ENCODE measurements at places on chromosomes 1 and 21.

DNA sequence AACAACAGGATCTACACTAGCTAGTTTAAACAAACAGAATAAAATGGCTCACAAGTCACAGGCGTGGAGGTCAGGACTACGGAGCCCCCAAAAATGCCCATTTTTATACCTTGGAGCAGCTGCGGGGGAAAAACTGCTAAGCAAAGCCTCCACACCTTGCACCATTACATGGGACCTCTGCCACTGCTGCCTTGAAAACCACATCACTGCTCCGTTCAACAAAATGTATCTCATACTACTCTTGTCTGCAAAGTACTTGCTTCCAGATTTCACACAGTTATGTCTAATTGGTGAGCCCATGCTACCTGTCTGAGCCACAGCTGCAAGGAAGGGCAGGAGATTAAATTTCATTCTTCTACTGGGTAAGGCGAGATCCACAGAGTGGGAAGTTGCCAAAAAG, 24.4 kb downstream of the MRPL39 start:
- no peak for DNase-seq

- no peak for DNase-seq
Observed at GRCh38 chr1:61294930-61295329, 212.6 kb downstream of the NFIA start.

DNA sequence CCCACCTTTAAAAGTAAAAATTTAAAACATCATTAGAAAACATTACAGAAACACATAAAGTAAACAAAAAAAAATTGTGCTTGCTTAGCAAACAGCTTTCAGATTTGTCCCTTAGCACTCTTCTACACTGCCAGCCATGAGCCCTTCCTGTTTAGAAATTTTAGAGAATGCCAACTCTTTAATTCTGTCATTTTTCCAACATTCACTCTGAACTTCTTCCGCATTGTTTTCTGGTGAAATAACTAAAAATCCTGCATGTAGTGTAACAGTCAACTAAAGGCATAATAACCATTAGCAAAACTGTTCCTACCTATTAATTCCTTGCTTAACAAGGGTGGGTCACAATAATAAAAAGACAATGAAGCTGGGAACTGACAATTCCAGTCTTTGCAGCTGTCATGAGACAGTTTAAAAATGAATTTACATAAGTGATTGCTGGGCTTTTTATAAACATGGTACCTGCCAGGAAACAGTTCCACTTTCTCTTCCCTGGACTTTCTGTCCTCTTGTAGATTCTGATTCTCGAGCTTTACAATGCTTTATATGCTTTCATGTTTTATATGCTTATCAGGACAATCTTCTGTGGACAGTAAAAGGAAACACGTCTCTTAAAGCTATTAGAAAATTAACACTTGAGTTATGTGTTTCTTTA, 19.0 kb downstream of the GNG12 start:
- no peak for DNase-seq

GRCh38 chr21:45333583-45334121, 46.0 kb upstream of the POFUT2 start:
- no peak for DNase-seq

DNA sequence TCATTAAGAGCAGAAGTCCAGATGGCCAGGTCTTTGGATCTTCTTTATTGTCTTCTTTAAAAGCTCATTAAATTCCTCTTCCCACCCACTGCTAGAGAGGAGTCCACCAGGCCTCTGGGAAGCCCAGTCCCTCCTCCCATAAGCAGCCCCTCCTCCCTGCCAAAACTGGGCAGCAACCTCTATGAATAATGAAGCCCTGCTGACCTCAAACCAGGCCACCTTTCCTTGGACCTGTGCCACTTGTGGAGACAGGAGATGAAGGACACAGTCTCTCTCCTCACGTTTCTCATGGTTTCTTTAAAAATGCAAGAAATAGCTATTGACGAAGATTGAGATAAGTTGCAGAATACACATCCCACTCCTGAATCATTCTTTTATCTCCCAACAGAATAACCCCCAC, 112.8 kb downstream of the EDEM3 start:
- no peak for DNase-seq

DNA sequence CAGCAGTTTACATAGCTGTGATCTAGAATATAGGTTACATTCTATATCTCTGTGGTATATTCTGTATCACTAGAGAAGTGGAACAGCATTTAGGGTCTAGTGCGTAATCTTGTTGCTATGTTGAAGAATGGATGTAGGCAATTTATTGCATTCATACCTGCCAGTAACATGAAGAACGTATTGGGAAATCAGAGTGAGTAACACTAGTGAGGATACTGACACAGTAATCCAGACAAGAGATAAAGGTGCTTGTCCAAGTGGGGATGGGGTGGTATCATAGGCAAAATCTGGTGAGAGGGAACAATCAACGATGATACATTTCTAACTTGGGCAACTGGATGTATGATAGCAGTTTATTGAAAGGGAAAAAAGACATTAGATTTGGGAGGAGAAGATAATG, 9.8 kb downstream of the PPP2R5A start:
- DNase-seq, result no peak

- no peak for DNase-seq
Observed at GRCh38 chr1:27049607-27050006, 37.0 kb upstream of the TENT5B start.
